ENCODE measurements at places on chromosomes 3 and 15. TPM values are rescaled to one million over a fixed set of nuclear protein-coding genes. Genes with fewer than 3 reads are reported as not detected.

GRCh38 chr3:97940034-97940433 lies 32.2 kb downstream of the RIOX2 start:
- DNase-seq = no peak
- no peak overlapping the region for H3K27ac ChIP-seq
- H3K4me1 ChIP-seq = no peaks in the 10 kb centered on the region

Gene CASR
- not detected for total RNA-seq

GRCh38 chr3:167777356-167777755 lies 41.8 kb downstream of the SERPINI1 start:
- H3K27ac ChIP-seq = no peak overlapping the region
- H3K4me1 ChIP-seq = no peaks in the 10 kb centered on the region
- no peaks in the 10 kb centered on the region for H3K27me3 ChIP-seq
- no peaks in the 10 kb centered on the region for H3K36me3 ChIP-seq
- no peak overlapping the region for H3K4me3 ChIP-seq
- DNase-seq = no peak

DNA sequence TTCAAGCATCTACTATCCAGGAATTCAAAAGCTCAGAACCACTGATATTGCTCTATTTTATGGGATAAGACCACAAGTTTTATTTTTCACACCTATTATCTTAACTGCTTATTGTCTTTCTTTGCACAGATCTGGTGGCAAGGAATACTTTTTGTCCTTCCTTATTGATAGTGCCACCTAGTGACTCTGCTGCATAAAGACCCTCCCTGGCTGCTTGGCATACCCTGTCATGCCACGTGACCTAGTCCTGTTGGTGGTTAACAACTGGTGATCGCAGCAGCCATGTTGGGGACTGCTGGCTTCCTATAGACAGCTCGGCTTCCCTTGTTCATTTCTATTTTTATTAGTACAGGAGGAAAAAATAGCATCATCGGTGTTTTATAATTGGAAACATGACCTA lies 236.3 kb downstream of the MEX3B start:
- no peak overlapping the region for H3K4me3 ChIP-seq
- no peaks in the 10 kb centered on the region for H3K36me3 ChIP-seq

DNA sequence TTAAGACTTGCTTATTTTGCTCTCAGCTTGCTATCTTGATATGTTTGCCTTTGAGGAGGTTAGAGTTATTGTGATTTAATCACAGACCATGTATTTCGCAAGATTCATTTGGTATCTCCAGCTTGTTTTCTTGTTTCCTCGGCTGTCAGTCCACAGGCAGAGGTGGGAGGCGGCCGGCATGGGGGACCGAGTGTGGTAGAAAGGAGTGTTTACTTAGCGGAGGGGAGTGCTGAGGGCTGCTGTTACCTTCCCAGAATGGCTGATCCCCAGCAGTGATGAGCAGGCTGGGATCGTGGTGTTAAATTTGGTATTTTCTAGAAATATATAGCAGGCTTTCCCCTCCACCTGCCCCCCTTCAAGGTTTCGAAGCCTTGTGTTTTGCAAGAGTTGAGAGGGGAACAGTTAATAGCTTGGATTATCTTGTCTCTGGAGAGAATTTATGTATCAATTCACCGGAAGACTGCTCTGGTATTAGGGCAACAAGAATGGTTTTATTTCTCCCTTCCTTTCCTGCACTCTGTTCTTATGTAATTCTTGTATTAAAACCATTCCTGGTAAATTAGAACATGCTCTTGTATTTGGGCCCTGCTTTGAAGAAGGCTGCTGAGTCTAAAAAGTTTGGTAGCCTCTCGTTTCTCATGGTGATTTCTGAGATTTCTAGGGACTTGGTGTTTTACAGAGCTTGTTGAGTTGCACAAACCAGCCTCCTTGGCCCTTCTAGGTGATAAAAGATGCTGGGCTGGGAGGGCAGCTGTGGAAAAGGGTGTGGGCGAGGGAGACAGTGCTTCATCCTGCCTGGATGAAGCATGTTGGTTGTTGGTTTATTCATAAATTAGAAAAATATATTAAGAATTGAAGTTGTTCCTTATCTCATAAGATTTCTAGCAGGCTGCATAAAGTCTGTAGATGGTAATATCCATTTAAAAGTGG lies 151.4 kb downstream of the IGF1R start:
- peaks cover 38% of the 10 kb centered on the region for H3K4me1 ChIP-seq
- no peaks in the 10 kb centered on the region for H3K27me3 ChIP-seq

DNA sequence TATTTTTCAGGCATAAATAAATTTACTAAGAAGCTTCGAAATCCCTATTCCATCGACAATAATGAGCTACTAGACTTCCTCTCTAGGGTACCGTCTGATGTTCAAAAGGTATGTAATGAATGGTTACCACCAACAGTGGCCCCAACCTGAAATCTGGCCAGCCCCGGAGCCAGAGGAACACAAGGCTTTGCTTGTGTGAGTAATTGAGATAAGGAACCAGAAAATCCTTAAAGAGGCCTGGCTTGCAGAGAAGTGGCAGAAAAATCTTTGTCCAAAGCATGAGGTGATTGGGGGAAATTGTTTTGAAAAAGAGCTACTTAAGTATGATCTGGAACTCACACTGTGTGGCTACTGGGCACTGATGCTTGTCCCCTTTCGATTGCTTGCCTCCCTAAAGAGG lies 245.3 kb downstream of the MCTP2 start:
- DNase-seq = no peak
- peaks cover 10% of the 10 kb centered on the region for H3K36me3 ChIP-seq
- no peak overlapping the region for H3K27ac ChIP-seq
- no peaks in the 10 kb centered on the region for H3K27me3 ChIP-seq
- no peaks in the 10 kb centered on the region for H3K4me1 ChIP-seq

GRCh38 chr15:25829073-25829472 lies 34.1 kb downstream of the ATP10A start:
- peaks cover 12% of the 10 kb centered on the region for H3K4me1 ChIP-seq
- H3K27ac ChIP-seq = no peak overlapping the region
- H3K36me3 ChIP-seq = no peaks in the 10 kb centered on the region

Data from naive thymus-derived CD4-positive, alpha-beta T cell (primary cell).